ENCODE measurements at places on chromosomes 11 and 22.

DNA sequence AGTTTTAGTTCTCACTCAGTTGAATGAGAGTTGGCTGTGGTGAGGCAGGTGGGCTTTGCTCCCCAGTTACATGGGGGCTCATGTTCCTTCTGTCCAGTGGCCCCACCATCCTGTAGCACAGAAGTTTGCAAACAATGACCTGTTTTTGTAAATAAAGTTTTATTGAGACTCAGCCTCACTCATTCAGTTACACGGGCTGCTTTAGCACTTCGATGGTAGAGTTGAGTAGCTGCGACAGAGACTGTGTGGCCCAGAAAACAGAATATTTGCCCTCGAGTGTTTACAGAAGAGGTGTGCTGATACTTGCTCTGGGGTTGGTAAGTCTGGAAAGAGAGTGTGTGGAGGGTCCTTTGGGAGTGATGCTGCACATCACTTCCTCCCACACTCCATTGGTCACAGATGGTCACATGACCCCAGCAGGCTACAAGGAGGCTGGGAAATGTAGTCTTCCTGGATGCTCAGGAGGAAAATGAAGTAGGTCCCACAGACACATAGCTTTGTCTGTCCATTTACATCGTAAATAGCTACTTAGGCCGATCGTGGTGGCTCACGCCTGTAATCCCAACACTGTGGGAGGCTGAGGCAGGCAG is 34.6 kb downstream of the IFT27 start:
- no peak for DNase-seq

- DNase-seq = no peak
These were observed 83.0 kb downstream of the PDHX start for GRCh38 chr11:34999453-34999852.

DNA sequence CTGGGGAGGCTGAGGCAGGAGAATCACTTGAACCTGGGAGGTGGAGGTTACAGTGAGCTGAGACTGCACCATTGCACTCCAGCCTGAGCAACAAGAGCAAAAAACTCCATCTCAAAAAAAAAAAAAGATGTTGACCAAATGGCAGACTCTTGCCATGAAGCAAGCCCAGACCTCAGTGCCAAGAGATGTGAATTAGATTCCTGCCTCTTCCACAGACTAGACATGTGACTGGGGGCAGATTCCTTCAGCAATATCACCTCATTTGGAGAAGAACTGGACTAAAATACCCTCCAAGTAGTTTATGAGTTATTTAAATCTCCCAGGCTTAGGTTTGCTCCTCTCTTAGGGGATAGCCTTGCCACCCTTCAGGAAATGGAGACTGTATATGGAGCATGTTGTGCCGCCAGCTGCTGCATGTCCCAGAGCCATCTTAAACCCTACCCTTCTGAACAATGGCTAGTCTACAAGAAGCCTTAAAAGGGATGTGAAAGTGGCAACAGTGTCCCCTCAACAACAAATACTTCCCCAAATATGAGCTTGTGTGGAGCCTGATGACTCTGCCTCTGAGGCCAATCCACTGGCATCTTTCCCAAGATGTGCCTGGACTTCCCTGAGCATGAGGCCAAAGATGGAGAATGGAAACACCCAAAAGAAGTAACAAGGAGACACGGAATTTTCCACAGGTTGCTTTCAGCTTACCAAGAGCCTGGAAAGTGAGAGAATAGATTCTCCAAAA is 763 bp upstream of the MS4A7 start:
- no peak for DNase-seq

DNA sequence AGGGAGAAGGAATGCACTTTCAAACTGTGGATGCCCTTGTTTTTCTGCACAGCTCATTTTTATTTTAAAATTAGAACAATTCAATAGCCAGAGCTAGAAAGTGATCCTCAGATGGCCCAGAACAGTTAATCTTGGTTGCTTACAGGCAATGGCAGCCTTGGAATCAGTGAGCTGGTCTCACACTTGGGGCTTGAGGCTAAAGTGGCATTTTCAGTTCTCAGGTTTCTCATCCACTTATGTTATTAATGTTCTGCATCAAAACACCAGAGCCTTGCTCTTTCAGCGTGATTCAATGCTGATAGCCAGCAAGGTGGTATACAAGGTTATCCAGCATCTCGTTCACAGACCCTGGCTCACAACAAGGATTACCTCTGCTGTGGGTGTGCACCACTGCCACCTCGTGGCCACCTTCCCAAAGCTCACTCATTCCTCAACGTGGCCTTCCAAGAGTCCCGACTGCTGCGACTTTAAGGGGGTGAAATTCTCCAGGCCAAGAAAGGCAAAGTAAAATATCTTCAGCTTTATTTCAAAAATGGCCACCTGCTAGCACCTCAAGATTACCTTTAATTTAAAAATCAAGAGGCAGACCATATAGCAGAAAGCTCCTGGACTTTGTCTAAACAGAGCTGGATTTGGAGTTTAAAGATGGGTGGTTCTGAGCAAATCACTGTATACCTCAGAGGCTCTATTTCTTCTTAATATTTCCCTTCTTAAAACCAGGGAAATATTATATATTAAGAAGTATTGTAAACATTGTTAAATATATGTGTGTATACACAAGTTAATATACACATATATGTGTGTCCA is 34.2 kb upstream of the FSHB start:
- DNase-seq = peak; percentile 42

All from activated naive CD4-positive, alpha-beta T cell treated with anti-CD3 and anti-CD28 coated beads, Interleukin-2, amount 50 U/mL, for 72 hours (primary cell).